H4 (cell line): ENCODE measurements at places on chromosomes 1 and 21.

- DNase-seq, result peak; percentile 87
These were observed 28.2 kb upstream of the FMO1 start for GRCh38 chr1:171220081-171220420.

GRCh38 chr1:51768971-51769588 lies 109.4 kb downstream of the NRDC start:
- DNase-seq, result peak; percentile 68

DNA sequence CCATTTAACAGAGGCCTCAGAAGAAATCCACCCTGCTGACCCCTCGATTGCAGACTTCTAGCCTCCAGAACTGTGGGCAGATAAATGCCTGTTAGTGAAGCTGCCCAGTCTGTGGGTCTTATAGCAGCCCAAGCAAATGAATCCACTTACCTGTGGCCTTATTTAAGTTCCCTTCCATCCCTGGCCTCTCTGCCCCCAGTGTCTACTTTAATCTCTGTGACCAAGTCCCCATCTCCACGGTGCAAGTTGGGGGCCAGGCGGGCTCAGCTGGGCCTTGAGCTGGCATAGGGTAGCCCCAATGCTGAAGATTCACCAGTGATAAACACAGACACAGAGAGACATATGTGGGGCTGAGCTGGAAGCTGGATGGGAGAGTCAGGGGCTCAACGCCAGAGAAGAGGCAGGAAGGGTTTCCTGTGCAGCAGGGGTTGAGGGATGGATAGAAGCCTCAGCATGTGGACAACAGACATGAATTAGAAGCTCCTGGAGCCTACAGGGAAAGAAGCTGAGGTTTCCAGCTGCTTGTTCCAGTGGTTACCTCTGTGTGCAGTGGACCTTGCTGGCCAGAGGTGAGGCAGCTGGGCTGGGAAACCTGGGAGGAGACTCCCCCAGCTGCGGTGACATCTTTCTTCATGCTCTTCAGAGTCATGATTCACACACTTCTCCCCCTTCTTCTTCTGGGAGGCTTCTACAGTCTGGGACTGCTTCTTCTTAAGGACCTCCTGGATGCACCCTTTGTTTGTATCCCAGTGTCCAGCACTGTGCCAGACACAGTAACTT lies 13.4 kb upstream of the B3GALT5 start:
- DNase-seq, result no peak

- no peak for DNase-seq
These were observed 43.5 kb upstream of the SERPINC1 start for GRCh38 chr1:173960625-173961024.

- no peak for DNase-seq
These were observed 779 bp upstream of the DEGS1 start for GRCh38 chr1:224182057-224182865.

DNA sequence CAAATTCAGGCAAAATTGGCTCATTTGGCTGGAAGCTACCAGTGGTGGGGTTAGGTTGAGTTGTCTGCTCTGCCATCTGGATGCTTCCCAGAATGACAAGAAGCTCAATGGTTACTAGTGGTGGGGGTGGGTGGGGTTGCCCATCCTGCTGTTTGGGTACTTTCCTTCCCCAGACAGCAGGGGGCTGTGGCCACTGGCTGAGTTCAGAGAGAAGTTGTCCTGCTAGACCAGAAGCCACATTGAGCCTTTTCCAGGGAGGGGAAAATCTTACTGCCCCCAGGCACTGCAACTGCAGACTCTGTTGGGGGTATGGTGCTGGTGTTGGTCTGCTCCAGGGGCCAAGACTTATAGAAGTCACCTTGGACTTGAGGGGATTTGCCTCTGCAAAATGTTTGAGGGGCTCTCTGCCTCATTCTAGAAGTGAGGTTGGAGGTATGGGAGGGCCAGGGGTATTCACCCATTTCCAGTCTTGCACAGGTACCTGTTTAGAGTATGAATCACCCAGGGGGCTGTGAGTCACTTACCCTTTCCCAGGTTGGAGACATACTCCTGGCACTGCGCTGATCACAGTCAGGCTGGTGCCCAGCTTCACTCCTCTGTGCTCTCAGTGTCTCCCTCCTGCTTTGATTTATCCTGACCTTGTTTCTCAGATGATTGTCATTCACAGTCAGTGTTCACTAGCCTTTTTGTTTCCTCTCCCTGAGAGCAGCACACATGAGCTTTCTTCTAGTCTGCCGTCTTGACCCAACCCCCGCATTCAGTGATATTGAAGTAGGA lies 89.1 kb upstream of the NEGR1 start:
- no peak for DNase-seq

- no peak for DNase-seq
These were observed 94.8 kb downstream of the ETS2 start for GRCh38 chr21:38900499-38900898.

DNA sequence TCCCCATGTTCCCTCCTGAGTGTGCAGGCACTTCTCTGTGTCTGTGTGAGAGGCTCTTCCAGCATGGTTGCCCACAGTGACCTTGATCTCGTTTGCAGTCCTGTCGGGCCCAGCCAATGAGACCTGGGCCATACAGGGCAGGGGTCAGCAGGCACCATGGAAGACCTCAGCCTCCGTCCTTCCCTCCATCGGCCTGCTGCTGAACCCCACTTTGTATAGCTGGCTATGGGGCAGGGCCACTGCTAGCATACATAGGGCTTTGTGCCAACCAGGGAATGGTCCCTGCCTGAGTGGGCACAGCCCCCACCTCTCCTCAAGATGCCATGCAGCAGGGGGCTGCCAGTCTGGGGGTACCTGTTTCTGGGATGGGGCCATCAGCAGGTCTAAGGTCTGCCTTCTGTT lies 3.8 kb downstream of the C1orf35 start:
- no peak for DNase-seq

- no peak for DNase-seq
These were observed 42.8 kb downstream of the MYSM1 start for GRCh38 chr1:58657082-58657481.

- no peak for DNase-seq
These were observed 398.9 kb upstream of the PLXNA2 start for GRCh38 chr1:208643005-208643597.

DNA sequence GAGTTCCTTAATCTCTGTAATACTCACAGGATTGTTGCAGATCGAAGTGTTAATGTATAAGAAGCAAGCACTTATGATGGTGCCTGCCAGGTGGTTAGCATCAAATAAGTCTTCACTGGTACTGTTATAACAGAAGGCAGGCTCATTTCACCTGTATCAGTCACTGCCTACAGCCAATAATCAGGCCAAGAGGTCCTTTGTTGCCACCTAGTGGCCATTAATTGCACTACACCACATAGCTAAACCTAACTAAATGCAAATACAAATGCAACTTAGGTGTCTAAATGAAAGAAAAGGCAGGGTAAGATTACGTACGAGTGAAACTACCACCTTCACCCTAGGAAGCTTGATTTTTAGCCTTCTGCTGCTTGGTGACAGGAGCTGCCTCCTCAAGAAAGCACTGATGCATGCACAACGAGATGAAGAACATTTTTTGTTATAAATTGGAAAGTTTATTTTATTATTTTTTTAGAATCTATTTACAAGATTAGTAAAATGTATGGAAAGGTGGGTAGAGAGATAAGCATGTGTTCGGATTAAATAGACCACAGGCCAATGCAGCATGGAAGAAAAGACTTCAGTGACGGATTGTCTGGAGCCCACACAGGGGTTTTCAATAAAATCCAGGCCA lies 334.8 kb upstream of the CAMK1G start:
- DNase-seq, result peak; percentile 53

- DNase-seq, result peak; percentile 73
These were observed 108.6 kb downstream of the GDAP2 start for GRCh38 chr1:117820694-117821381.

GRCh38 chr1:82161700-82162141 lies 361.0 kb downstream of the ADGRL2 start:
- no peak for DNase-seq

DNA sequence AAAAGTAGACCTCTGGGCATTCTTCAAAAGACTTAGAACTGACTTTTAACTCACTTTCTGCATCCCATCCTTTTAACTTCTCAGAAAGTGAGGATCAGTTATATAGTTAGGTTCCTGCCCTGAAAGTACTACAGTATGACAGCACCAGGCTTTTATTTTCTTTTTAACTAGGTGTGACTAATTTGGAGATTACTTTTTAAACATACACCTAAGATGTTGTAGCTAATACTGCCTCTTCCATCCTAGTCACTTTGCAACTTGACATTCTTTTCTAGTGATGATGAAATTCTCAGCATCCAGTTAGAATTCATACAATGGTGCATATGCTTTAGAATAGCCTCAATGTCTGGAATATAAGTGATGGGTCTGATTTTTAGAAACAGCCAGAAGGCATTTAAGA lies 24.6 kb downstream of the RUNX1 start:
- no peak for DNase-seq

GRCh38 chr1:63069214-63069613 lies 253.2 kb upstream of the FOXD3 start:
- no peak for DNase-seq
